ENCODE measurements at places on chromosomes 1 and 21. TPM values are rescaled to one million over a fixed set of nuclear protein-coding genes. Genes with fewer than 3 reads are reported as not detected.

PPIH gene
- 34.3 TPM for total RNA-seq

ODR4 gene
- total RNA-seq, result 22.2 TPM

OR2W3 gene
- total RNA-seq, result 1.1 TPM

PLA2G2A gene
- not detected for total RNA-seq

CHI3L2 gene
- total RNA-seq, result under 0.01 TPM

OR2G6 gene
- total RNA-seq, result not detected

ABCA4 gene
- total RNA-seq, result not detected

TEX38 gene
- total RNA-seq, result not detected

NPPB gene
- not detected for total RNA-seq

CRYZL1 gene
- total RNA-seq, result 14.1 TPM

All from melanocyte of skin (primary cell).